ENCODE measurements at places on chromosomes 13 and 19.

DNA sequence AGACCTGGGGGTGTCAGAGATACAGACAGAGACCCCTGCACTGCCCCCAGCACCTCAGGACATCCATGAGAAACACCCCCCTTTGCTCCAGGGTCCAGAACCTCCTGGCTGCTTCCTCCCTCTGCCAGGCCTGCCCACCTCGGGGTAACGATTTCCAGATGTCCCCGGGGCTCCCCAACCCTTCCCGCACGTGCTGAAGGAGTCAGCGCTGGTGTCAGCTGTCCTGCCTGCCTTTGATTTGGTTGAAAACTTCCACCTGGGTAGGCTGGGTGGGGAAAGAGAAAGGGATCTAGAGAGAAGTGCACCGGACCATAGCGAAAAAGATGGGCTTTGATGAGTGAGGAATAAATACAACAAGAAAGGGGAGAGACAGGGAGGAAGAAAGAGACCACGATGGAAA is 1.5 kb upstream of the CGB7 start:
- no peak for DNase-seq

- no peak for DNase-seq
Measured at GRCh38 chr13:82797876-82798275, 1084.4 kb downstream of the SLITRK1 start.

DNA sequence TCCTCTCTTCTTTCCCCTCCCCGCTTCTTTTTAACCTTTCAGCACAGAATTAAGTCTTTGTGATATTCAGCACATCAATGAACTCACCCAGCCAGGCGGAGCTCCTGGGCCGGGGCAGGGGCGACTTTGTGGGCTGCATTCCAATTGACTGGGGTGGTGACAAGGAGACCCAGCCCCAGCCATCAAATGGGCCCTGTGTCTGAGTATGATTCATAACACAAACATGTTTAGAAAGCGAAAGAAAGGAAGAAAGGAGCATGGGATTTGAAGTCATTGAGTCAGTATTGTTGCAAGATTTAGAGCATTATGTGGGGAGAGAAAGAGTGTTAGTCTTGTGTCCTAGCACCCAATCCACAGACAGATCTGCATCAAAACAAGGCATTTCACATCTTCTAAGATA is 185.3 kb downstream of the LHFPL6 start:
- no peak for DNase-seq

DNA sequence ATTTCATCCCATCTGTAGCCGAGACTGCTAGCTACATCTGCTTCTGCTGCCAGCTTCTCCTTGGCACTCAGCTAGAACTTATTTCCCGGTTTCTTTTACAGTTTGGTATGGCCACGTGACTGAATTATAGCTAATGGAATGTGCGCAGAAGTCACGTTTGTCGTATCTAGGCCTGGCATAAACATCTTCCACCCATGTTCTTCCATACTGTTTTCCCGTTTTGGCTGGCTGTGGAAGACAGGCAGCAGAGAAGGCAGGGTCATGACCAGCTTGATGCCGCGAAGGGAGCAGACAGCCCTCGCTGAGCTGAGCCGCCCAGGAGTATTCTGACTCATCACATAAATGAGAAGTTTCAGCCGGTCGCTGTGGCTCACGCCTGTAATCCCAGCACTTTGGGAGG is 186.7 kb downstream of the RFC3 start:
- DNase-seq: no peak

All from LoVo (cell line).